ENCODE measurements at places on chromosomes 2 and 18. TPM values are rescaled to one million over a fixed set of nuclear protein-coding genes. Genes with fewer than 3 reads are reported as not detected.

DNAJB2 gene
- total RNA-seq, result 39.4 TPM

LRRC30 gene
- not detected for total RNA-seq

OTX1 gene
- not detected for total RNA-seq

GPR45 gene
- not detected for total RNA-seq
